ENCODE measurements at places on chromosomes 12 and 14.

DNA sequence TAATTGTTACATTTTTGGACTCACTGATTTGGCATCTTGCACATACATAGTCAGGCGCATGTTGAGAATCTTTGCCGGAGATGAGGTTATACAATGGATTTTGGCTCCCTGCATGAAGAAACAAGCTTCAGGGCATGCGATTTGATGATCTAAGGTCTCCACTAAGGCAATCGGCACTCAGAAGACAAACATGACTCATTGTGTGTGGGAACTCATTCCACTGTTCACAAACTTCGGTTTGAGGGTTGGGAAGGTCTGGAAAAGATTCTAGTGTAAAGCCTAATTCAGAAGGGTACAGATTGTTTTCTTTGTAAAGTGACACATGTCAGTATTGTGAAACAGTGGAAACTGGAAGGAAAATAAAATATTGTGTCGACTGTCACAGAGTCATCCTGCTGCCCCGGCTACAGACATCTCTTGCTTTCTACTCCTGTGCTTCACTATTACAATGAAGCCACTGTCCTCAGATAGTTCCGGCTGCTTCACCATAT lies 192.6 kb upstream of the HMGA2 start:
- no peak for DNase-seq

- no peak for DNase-seq
These were observed 20.0 kb downstream of the TMEM132C start for GRCh38 chr12:128286970-128287369.

GRCh38 chr12:49020441-49020840 lies 1.9 kb upstream of the PRKAG1 start:
- DNase-seq: no peak

GRCh38 chr12:40336573-40337199 lies 111.9 kb downstream of the LRRK2 start:
- DNase-seq: no peak

DNA sequence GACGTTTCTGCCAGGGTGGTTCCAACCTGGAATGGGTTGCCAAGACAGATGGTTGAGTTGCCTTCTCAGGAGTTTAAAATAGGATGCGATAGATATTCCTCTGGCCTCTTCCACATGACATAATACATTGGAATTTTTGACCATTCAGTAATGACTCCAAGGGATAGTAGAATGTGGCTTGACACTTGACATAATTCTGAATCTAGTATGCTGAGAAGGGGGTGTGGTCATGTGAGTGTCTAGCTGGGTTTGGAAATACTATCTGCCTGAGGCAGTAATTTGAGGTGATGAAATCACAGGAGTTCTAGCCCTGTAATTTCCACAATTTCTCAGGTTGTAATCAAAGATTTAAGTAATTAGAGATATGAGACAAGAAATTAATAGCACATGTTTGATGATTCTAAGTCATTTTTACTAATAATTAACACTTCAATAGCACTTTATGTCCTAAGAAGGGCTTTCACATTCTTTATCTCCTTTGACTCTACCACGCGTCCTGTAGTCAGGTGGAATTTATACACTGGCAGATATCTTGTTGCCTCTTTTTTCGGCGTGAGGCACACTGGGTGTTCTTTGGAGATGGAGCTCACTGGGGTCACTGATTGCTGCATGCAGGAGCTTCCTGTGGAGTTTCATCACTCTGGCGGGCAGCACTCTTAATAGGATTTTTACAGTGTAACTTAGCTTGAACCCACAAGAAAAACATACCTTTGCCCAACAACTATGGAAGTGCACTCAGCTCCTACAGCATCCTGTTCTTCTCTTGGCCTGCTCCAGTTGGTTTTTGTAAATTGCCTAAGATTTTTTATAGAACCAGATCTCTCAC lies 3.2 kb upstream of the AMIGO2 start:
- DNase-seq: no peak

DNA sequence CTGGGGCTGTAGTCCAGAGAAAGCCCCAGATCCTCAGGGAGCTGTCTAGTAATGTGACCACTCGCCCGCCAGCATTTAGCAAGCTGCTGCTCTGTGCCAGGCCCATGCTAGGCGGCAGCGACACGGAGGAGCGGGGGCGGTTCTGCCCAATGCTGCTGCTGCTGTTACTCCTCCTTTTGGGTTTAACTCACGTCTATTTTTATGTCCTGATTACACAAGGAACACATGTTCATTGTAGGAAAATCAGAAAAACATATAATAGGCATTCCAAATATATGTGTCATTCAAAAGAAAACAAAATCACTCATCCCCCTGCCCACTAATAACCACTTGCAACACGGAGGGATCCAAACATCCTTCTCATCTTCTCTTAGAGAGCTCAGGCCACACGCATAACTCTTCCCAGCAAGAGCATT lies 30.4 kb downstream of the CCDC92 start:
- DNase-seq: no peak

GRCh38 chr12:124727922-124728321 lies 135.7 kb downstream of the SCARB1 start:
- DNase-seq: no peak

DNA sequence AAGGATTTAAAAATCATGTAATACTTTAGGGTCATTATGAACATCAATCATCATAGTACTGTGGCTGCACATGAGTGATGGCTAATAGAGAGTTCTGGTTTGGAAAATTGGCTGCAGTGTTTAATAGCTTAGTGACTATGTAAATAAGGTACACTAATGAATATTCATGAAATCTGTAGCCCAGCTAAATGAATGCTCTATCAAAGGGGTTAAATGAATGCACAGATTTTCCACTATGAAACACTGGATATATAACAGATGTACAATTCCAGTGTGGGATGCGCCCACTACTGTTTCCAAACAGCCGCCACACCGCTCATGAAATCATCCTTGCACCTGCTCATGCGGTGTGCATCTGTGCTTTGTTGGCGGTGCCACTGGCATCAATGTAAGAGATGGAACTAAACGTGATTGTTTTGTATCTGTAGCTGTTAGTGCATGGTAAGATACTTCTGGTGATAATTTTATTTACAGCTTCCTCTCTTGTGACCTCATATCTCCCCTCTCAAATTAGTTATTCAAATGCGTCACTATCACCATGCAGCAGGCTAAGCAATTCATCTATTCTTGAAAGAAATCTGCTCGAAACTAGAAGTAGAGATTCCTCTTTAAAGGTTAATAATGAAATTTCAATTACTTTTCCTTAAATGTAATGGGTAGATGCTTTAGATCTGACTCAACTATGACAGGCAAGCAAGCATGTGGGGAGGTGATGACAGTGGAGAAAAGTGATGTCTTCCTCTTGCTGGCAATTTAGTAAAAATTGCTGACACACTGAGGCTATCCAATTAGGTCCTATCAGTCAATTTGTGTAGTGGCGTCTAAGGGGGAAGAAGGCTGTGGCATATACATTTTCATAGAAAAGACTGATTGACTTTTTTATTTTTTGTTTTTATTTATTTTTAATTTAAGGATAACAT lies 433.6 kb downstream of the AEBP2 start:
- no peak for DNase-seq

DNA sequence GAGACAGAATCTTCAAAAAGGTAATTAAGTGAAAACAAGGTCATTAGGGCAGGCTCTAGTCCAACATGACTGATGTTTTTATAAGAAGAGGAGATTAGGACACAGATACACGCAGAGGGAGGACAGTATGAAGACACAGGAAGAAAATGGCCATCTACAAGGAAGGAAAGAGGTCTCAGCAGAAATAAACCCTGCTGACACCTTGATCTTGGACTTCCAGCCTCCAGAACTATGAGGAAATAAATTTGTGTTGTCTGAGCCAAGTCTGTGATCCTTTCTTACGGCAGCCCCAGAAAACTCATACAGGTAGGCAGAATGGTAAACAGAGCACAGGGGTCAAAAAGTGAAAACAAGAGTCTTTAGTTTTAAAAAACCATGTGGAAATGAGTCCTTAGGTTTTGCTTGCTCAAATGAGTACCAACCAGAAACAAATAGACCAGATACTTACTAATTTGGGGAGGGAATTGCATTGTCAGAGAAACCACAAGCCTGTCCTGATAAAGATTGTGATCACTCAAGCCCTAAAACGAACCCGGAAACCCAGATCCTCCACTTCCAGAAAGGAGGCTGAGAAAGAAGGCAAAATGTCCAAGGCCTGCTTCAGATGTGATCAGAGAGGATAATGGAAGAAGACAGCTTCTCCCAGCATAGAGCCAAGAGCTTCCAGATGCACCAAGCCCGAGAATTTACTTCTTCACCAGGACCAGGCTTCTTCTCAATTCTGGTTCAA lies 93.9 kb downstream of the DUSP6 start:
- no peak for DNase-seq

DNA sequence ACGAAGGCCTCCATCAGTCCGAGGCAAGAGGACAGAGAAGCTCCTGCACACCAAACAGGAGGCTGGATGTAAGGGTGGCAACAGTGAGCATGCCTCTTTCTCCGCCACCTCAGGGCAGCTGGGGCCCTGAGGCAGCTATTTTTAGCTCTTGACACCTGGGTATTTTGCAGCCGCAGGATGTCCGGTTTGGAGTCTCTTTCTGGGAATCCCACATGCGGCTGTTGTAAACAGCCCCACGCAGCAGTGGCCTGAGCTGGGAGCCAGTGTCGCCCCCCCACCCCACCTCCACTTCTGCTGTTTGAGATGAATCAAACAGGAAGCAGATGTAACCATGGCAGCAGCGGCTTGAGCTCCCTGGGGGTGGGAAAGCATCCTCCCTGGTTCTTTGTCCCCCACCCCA lies 11.7 kb downstream of the HDAC7 start:
- DNase-seq: peak; percentile 73

- no peak for DNase-seq
These were observed 70.6 kb upstream of the MYF6 start for GRCh38 chr12:80636832-80637231.

GRCh38 chr12:96083020-96083719 lies 47.8 kb upstream of the LTA4H start:
- DNase-seq: no peak

DNA sequence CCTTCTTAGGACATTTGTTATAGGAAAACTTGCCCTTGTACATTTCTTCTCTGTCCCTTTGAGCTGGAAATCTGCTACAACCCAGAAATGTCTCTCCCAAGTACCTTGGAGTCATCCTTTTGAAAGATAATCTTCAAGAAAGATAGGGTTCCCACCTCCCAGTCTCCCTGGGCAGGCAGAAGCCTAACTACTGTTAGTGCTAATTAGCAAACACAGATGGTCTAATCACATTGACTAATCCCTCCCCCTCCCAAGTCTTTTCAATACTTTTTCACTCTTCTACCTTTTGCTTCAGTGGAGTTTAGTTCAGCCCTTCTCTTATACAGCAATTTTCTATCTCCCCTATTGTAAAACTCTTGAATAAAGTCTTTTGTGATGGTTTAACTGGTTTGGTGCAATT lies 129.8 kb upstream of the PPFIA2 start:
- no peak for DNase-seq

GRCh38 chr12:4217091-4217490 lies 56.5 kb upstream of the CCND2 start:
- no peak for DNase-seq
